Activated T-cell treated with anti-CD3 and anti-CD28 coated beads, Interleukin-2, amount 50 U/mL, for 4 hours (primary cell): ENCODE measurements at places on chromosomes 3 and 15.

DNA sequence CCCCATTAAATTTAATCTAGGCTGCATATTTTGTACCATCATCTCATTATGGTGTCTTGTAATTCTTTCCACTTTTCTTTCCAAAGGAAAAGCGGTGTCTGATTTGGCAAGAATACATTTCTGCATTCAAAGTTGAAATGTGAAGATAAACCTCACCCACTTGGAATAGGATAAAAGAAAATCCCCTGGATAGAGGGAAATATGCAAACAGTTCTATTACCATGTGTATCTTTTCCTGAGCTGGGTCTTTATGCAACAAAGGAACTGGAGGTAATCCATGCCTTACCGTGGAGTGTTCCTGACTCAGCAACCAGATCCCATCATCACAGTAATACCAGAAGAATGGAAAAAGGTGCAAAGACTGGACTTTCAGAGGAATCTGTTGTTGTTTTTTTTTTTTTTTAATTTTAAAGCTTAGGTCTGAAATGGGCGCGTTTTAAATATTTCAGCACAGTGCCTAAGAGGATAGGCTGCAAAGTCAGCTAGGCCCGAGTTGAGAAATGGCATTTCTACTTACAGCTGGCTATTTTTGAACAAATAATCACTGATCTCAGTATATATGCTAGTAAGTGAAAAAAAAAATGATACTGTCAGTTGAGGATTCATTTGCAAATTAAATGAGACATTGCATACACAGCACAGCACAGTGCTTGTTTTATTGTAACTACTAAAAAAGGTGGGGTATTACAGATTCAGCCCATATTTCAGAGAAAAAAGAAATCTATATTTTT lies 55.5 kb upstream of the ADAMTS9 start:
- DNase-seq, result no peak

GRCh38 chr3:149771652-149772271 lies 19.5 kb upstream of the COMMD2 start:
- peak; percentile 20 for DNase-seq

DNA sequence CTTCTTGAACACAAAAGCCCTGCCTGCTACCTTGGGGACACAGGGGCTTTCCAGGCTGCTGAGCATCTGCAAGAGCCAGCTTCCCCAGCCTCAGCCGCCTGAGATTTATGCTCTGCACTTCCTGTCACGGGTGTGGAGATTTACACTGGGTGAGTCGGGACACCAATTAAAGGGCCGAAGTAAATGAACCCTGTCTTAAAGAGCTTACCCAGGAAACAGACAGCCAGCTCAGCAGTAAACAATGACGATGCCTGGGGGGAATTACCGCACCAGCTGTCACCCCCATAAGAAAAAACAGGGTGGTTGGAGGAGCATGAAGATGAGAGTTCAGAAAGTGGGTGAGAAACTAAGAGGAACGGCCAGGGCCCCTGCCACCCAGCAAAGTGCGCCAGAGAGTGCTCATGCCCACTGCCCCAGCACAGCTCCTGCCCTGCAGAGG lies 37.5 kb upstream of the IQSEC1 start:
- no peak for DNase-seq

DNA sequence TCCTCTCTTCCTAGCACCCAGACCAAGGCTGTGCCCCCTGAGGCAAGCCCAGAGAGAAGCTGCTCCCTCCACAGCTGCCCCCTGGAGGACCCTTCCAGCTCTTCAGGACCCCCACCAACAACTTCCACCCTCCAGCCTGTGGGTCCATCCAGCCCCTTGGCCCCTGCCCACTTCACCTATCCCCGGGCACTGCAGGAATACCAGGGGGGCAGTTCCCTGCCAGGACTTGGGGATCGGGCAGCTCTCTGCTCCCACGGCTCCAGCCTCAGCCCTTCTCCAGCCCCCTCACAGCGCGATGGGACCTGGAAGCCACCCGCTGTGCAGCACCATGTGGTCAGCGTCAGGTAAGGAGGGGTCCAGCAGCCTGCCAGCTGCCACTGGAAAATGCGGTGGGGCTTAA lies 5.6 kb downstream of the DISP2 start:
- no peak for DNase-seq

- no peak for DNase-seq
Measured at GRCh38 chr3:118942195-118942594, 92.5 kb downstream of the IGSF11 start.

DNA sequence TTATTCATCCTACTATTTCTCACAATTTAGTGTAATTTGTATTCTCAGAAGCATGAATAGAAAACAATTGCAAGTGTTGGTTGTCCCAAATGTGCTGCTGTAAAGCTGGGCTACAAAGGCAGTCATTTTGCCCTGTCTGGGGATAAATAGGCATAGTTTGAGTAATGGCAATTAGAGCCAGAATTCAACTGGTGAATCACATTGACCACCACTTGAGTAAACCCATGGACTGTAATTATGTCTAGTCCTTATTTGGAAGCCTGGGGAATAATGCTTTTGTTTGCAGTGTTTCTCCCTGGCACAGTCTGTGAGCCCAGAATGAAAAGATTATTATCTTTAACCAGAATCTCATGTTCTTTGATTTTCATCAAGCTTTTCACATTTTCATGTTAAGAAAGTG lies 30.5 kb upstream of the CHL1 start:
- no peak for DNase-seq

DNA sequence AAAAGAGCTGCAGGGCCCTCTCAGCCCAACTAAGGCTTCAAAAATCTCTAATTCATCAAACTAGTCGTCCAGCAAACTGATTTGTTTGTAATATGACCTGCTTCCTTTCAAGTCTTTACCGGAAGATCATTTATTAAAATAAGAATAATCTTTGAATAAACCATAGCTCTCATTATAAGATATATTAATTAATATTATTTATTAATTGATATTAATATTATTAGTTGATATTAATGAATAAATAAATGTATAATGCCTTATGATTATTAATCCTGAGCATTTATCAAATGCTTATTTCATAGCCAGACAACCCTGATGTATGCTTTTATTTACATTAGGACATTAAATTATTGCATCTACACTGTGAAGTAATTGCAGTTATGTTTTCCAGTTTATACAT lies 550.7 kb upstream of the ALCAM start:
- no peak for DNase-seq

GRCh38 chr3:48788544-48789162 lies 59.0 kb downstream of the PRKAR2A start:
- DNase-seq, result no peak

DNA sequence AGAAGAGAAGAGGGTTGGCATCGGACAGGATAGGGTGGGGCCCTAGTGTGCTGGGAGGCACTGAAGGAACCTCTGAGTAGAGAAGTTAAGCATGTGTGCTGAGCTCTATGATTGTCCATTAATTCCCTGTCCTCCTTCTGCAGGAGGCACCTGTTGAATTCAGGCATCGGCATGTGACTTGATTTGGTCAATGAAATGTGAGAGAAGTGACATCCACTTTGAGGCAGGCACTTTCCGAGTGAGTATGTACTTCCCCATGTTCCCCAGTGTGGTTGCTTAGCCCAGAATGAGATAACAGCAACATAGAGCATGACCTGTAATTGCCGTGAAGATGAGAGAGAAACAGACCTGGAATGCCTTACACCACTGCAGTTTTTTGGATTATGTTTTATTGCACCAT lies 224.8 kb downstream of the RPLP1 start:
- no peak for DNase-seq

DNA sequence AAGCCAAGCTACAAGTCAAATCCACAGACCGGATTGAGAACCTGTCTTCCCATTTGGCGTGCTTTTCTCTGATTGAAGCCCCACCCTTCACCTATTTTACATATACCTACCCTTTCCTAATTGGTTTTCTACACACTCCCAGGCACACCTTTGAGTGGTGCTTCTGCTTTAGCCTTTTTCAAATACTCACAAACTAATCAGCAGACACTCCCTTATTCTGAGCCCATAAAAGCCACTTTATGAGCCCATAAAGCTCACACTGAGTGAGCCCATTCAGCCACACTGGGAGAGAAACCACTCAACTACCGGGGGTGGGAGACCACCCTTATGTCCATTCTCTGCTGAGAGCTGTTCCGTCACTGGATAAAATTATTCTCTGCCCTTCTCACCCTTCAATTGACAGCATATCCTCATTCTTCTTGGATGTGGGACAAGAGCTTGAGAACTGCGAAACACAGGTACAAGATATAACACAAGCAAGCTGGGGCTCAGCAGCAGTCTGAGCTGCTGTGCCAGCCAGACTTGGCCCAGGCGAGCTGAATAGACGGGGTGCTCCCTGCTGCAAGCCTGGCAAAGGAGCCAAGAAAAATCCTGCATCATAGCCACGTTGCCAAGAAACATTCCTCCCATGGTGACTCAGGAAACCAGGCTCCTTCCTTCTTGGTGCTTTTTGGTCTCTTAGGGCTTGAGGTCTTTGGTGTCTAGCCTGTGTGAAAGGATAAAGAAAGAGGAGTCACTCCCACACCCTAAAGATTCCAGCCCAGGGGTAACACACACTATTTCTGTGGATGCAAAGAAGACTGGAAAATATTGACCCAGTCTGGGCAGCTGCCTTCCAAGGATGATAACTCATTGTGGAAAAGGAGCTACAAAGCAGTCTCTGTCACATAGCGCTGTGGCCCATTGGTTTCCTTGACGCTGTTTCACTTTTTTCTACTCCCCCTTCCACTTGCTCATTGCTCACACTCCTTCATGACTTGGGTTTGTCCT lies 609.7 kb downstream of the MCTP2 start:
- no peak for DNase-seq

DNA sequence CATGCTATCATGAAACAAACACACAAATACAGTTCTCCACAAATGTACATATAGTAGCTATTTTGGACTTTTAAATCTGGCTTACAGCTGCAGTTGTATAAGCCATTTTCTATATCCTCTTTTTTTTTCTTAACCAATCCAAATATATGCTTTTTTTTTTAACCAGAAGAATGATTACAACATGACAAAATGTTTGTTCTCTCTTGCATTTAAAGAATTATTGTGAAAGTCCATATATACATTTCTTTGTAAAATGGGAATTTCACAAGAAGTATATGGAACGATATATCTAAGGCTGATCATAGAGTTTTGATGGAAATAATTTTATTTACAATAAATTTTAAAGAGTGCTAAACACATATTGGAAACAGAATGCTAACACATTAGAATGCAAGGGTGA lies 95.6 kb downstream of the CD200R1L start:
- DNase-seq, result no peak

- DNase-seq, result no peak
Measured at GRCh38 chr15:33369941-33370622, 59.3 kb downstream of the RYR3 start.

- DNase-seq, result no peak
Measured at GRCh38 chr15:101246391-101246790, 5.5 kb downstream of the CHSY1 start.

DNA sequence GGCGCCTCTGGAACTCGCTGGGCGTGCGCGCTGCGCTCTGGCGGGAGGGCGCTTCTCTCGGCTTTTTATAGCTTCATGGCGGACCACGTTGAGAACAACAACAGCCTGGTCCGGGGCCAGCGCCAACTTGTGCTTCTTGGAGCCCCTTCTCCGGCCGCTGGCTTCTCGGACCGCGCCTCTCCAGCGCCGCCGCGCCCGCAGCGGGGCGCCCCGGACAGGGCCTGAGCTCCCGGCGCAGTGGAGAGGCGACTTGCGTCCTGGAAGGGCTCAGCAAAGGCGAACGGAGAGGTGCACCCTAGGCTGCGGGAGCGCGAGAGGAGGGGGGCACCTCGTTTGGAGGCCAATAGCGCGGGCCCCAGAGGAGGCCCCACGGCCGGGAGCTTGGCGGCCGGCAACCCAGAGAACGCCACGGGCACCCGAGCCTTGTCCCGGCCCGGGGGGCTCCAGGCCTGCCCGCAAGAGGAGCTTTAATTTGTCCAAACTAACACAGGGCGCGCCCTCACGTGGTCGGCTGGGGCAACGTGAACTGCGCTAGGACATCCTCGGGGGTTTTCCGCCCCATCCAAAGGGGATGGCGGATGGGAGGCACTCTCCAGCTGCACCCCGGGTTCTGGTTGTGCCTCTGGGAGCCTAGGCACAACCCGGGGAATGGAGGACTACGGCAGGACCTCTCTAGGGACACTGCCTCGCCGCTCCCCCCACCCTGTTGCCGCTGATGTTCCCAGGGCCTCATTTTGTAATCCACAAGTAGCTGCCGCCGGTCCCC lies 37.8 kb downstream of the HMCES start:
- peak; percentile 93 for DNase-seq

- DNase-seq, result no peak
Measured at GRCh38 chr3:71809321-71810026, 24.5 kb upstream of the PROK2 start.

DNA sequence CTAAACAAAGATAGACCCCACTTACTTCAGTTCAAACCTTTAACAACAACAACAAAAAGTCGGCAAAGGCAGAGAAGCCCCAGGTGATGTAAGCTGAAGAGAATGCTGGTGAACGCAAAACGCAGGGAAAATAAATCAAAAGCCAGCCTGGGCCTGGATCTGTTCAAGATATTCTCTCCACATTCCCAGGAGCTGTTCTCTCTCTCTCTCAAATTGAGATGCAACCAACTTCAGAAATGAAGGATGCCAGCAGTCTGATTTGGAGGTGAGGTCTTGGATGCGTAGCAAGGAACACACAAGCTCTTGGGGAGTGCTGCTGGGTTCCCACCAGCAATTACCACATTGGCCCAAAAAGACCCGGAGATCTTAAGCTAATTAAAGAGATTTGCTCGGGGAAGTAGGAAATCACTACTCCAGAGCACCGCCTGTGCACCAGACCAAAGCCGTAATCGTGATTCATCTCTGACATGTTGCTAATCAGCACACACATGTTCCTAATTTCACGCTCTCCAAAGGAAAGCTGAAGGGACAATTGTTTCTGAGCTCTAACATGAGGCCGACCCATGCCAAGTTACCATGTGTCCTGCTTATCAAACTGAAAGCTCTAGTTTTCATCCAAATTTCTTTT lies 37.1 kb downstream of the IL17RD start:
- no peak for DNase-seq

GRCh38 chr3:74592359-74592758 lies 22.1 kb downstream of the CNTN3 start:
- DNase-seq, result no peak

DNA sequence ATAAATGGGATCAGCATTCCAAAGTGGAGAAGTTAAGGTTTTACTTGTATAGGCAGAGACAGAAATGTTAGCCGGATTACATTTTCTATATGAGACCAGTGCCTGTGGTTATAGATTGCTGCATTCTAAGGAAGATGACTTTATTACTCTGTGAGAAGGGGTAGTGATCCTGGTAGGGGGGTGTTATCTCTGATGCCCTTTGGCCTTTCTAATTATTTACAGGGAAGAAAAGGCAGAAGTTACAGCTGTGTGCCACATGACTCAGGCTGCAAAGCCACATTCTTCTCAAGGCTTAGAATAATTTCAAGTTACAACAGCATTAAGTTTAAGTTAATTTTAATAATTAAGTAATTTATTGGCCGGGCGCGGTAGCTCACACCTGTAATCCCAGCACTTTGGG lies 2.2 kb upstream of the TMC3 start:
- DNase-seq, result no peak

GRCh38 chr3:5195605-5196004 lies 8.1 kb downstream of the EDEM1 start:
- no peak for DNase-seq

- no peak for DNase-seq
Measured at GRCh38 chr3:18035641-18036449, 293.4 kb upstream of the TBC1D5 start.

- DNase-seq, result no peak
Measured at GRCh38 chr3:4703054-4703480, 209.9 kb downstream of the ITPR1 start.

GRCh38 chr15:29945943-29946596 lies 123.8 kb upstream of the TJP1 start:
- DNase-seq, result no peak
